ENCODE measurements at places on chromosomes 7 and 10.

DNA sequence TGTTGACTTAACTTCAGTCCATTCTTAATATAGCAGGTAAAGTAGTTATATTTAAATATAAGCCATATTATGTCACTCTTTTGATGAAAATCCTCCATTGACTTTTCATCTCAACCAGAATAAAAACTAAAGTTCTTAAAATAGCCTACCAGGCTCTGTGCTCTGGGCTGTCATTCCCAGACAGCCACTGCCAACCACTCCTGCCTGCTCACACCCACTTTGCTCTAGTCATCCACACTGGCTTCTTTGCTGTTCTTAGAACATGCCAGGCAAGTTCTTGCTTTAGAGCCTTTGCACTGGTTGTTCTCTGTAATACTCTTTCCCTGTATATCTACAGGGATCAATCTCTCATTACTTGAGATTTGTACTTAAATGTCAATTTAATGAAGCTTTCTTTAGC is 80.6 kb downstream of the ZEB1 start:
- no peak for DNase-seq

DNA sequence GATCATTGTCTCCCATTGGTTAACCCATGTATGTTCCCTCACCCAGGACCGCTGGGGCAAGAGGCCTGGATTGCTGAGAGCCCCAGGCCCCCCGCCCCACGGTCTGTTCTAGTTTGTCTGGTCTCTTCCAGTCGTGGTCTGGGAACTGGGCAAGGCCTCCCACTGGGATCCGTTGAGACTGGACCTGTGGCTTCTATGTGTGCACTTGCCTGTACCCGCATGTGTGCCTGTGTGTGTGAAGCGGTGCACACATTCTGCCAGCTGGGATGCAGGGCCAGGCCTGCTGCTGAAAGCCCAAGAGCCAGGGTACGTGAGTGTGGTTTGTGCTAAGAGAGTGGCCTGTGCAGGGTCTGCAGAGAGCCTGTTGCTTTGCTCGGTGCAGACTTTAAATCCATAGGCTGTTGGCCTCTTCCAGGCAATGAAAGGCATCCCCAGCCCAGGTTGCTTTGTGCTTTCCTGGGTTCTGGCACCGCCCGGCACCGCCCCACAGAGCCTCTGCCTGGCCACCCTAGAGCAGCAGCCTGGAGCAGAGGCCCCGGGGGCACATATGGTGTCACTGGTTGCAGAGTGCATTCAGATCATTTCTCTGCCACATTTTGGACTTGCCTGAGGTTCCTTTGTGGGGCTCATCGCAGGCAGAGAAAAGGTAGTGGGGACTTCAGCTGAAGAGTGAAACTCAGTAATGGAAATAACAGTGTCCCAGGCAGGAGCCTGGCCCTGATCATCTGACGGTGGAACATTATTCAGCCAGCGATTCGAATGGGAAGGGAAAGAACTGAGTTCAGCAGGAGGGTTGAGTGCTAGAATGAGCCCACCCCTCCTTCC is 215.5 kb downstream of the GLRX3 start:
- DNase-seq: no peak

DNA sequence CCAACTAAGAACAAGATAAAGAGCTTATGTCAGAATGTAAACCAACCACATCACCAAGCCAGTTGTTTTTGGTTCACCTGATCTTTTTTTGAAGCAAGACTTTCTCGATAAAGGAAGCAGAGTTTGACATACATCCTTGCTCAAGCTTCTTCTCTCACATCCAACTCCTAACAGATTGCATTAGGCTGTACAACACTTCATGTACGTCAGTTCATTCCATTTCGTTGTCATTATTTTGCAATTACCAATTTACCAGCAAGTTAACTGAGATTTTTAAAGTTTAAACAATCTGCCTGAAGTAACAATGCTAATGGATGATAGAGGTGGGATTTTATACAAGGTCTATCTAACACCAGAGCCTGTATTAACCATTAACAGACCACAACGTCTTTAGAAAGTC is 41.0 kb downstream of the NRAP start:
- no peak for DNase-seq

DNA sequence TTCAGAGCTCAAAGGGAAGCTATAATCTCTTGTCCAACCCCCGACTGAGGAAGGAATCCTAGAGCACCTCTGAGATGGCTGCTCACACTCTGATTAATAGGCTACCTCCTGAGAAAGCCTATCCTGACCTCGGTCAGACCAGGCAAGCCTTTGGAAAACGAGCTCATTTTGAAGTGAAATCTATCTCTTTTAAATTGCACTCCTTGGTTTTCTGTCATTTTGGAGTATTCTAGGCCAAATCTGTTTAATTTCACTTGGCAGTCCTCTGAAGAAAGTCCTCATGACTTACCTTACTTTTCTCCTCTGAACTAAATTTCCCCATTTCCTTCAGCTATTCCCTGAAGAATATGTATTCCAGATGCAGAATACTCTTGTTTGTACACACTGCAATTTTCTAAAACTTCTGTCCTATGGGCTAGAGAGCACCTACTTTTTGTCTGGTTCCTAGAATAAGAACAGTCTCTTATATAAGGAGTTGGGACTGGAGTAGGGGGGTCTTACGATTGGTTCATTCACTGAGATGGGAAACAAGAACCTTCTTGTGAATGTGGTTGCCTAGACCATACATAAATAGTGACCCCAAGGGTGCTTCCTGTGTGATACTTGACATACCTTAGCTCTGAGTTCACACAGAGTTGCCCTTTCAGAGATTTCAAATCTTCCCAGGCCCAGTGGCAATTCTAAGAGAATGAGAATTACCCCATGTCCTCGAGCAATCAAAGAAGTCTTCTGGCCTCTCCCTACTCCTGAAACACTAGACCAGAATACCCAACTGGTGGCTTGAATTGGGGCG is 31.9 kb upstream of the HPS1 start:
- DNase-seq: no peak

DNA sequence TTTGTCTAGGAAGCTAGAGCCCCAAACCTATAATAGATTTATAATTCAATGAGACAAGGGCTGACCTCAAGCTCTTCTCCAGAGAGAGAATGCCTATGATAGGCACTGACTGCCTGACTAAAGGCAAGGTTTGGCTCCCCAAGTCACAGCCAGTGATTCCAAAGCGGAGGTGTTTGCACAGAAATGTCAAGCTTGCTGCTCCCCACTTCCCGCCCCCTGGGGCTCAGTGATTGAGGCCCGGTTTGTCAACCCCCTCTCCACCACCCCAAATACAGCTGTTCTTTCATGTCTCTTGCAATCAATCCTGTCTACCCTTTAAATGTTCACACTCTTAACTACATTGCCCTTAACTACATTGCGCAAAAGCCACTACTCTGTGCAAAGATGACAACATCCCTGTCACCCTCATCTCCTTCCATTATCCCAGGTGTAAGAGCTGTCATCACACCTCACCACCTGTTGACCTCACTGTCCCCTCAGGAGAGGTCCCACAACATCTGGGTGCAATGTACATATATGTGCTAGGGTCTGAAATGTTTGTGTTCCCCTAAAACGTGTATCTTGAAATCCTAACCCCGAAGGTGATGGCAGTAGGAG is 58.0 kb downstream of the NUDCD3 start:
- no peak for DNase-seq

DNA sequence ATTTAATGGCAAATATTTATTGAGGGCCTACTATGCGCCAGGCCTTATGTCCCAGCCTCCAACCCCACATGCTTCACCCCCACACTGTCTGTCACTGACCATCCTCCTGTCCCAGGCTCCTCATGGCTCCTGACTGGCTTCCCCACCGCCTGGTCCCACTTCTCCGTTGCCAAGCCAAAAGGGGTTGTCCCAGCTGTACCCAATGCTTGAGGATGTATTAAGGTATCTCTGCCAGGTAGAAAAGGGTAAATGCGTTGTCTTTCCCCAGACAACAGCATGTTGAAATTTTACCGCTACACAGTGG is 168.8 kb upstream of the FRMD4A start:
- DNase-seq: no peak

GRCh38 chr10:71435571-71436267 is 39.0 kb downstream of the CDH23 start:
- no peak for DNase-seq

DNA sequence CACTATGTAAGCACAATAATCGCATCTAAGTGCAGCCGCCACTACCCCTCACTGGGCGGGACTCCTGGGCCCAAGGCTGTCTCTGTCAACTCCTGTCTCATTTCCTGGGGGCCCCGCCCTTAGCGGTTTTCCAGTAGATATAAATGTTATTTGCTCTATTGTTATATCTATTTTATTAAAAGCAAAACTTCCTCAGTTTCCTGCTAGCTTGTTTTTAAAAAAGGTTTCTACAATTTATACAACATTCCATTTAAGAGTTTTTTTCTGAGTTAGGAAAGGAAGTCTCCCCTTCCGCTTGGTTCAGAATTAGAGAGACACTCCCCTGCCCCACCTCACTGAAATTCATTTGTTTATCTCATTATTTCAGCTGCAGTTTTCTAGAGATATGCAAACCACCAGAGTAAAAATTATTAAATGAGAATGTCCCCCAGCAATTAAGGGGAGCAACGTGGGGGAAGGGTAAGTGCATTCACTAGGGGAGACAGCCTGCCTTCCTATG is 82.7 kb downstream of the RAMP3 start:
- no peak for DNase-seq

DNA sequence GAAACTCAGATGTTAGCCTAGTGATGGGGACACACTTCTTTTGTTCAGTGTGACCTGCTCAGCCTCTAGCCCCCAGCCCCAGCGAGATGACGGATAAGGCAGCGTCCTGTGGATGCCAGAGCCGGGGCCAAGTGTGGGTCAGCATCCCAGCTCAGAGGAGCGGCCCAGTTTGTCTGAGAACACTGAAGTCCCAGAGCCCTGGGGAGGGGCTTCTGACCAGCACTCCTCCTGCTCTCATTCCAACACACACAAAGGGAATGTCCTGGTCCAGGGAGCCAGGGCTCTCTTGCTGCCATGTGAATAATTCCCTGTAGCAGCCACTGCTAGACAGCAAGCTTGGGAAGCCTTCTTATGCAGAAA is 4.5 kb upstream of the ATP6V0E2 start:
- DNase-seq: no peak

DNA sequence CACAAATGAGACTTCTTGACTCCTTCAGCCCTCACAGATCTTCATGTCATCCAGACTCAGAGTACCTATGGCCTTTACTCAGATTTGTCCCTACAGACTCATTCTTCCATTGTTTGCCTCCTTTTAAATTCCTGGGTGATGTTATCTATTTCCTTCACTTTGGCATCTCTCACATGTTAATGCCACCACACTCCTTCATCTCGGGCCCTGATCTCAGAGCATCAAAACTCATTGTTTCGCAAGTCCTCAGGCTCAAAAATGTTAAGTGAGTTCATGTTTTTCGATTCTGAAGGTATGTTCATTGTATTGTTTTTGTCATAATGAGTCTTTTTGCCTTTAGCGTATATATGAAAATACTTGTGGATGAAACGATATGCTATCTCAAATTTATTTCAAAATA is 62.3 kb upstream of the AHR start:
- DNase-seq: no peak

- no peak for DNase-seq
Measured at GRCh38 chr7:64733550-64734240, 60.5 kb upstream of the ZNF138 start.

- no peak for DNase-seq
Measured at GRCh38 chr10:82910301-82910700, 1035.3 kb downstream of the NRG3 start.

DNA sequence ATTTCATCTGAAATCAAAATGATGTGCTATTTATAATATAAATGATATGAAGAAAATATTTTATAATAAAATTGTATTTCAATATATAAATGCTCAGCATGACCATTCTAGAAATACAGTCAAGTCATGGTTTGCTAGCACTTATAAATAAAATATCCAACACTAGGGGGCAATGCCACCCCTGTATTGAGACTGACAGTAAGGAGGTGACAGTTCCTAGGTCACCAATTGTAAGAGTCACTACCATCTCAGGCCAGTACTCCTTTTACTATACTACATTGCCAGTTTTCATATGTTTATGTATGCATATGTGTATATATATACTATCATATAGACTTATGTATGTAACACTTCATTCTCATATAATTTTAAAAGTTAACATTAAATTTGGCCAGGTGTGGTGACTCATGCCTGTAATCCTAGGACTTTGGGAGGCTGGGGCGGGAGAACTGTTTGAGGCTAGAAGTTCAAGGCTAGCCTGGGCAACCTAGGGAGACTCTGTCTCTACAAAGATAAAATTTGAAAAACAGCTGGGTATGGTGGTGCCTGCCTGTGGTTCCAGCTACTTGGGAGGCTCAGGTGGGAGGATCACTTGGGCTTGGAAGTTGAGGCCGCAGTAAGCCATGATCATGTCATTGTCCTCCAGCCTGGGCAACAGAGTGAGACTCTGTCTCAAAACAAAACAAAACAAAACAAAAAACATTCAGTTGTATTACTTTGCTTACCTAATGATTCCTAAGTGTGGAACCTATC is 2.4 kb upstream of the CNOT4 start:
- DNase-seq: no peak

DNA sequence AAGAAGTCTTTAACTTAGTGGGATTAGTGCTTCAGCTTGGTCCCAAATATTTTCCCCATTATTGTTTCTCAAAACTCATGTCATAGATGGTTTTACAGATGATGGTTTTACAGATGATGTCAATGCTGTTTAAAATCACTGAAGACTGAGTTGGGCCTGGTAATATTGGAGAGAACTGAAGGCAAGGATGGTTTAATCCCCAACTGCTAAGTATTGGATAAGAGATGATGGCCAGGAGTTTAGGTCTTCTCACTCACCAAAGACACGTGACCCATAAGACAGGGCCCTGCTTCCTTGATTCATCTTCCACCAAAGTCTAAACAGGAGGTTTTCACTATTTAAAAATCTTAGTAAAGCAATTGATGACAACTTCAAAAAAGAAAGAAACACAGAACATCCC is 56.3 kb downstream of the VWA2 start:
- DNase-seq: no peak

GRCh38 chr7:103766660-103767059 is 222.8 kb downstream of the RELN start:
- DNase-seq: no peak

DNA sequence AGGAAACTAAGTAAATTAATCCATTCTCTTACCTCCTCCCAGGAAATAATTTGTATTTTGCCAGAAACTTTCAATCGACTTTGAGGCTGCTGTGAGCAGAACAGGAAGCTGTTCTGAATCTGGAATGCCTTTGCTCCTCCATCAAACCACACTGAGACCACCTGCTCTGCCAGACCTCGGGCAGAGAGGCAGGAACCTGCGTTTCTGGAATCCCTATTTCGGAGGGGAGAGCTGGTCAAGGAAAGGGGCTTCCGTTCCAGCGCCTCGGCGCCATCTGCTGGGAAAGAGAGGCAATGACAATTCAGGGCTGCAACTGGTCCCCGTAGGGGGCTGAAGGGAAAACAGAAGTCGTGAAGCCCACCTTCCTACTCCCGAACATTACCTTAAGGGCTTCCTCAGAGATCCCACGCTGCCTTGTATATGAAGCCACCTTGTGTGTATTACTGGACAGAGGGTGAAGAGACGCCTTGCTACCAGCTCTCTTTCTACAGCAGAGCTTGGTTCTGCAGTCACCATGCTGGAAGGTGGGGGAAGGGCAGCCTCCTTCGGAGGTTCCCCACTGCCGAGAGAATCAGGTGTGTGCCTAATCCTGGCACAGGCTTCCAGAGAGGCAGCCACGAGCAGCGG is 31.2 kb downstream of the ZNF467 start:
- peak; percentile 20 for DNase-seq

Measured in SK-N-MC (cell line).